ENCODE measurements at places on chromosomes 6 and 20.

DNA sequence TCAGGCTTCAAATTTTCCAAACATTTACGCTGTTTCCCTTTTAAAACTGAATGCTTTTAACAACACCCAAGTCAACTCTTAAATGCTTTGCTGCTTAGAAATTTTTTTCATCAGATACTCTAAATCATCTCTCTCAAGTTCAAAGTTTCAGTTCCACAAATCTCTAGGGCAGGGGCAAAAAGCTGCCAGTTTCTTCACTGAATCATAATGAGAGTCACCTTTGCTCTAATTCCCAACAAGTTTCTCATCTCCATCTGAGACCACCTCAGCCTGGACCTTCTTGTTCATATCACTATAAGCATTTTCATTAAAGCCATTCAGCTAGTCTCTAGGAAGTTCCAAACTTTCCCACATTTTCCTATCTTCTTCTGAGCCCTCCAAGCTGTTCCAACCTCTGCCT lies 69.1 kb downstream of the RNF217 start:
- DNase-seq, result no peak

DNA sequence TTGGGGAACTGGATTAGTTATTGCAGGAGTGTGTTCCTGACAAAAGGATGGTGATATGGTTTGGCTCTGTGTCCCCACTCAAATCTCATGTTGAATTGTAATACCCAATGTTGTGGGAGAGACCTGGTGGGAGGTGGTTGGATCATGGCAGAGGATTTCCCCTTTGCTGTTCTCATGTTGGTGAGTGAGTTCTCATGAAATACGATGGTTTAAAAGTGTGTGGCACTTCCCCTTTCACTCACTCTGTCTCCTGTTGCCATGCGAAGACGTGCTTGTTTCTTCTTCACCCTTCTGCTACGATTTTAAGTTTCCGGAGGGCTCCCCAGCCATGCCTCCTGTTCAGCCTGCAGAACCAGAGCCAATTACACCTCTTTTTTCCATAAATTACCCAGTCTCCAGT lies 16.2 kb upstream of the TREM1 start:
- DNase-seq, result no peak

GRCh38 chr6:134453792-134454510 lies 136.0 kb upstream of the SGK1 start:
- no peak for DNase-seq

DNA sequence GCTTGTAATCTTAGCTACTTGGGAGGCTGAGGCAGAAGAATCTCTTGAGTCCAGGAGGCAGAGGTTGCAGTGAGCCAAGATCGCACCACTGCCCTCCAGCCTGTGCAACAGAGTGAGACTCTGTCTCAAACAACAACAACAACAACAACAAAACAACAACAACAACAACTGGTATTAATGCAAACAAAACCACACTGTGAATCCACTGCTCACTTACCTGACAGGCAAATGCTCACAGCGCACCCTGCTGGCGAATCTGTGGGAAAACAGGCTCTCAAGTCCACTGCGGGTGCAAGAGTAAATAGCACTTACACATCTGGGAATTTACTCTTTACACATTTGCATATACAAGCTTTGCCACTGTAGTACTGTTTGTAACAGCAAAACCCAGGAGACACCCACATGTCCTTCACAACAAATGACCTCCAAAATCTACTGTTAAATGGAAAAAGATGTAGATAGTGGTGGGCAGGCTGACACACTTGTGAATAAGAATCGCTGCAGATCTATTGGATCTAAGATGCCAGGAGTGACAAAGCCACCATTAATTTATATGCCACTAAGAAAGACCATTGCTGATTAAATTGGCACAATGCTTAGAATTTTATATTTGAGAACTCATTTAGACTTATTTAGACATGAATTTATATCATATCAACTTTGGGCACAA lies 29.3 kb downstream of the NSFL1C start:
- DNase-seq, result peak; percentile 79

DNA sequence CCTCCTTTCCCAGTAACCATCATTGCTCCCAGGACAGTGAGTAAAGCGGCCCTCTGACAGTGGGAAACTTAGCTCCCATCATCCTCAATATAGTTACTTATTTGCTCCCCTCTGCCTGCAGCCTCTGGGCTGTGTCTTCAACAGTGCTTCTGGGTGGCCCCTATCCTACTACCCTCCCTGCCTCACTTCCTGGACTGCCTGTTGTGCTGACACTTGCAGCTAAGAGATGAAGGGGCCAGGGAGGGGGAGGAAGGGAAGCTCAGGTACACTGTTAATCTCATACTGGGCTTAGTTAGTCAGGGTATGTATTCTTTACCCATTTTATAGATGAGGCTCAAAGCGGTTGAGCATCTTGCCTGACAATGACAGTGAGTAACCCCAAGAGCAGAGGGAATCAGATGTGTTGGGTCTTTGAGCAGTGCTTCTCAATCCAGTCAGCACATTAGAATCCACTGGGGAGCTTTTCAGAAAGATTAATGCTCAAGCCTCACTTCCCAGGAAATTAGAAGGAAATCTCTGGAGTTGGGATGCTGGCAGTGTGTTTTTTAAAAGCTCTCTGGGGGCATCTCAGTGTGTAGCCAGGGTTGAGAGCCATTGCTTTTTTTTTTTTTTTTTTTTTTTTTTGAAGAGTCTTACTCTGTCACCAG lies 27.1 kb upstream of the KCNK5 start:
- DNase-seq, result no peak

GRCh38 chr6:147033267-147033666 lies 170.9 kb upstream of the STXBP5 start:
- peak; percentile 54 for DNase-seq

DNA sequence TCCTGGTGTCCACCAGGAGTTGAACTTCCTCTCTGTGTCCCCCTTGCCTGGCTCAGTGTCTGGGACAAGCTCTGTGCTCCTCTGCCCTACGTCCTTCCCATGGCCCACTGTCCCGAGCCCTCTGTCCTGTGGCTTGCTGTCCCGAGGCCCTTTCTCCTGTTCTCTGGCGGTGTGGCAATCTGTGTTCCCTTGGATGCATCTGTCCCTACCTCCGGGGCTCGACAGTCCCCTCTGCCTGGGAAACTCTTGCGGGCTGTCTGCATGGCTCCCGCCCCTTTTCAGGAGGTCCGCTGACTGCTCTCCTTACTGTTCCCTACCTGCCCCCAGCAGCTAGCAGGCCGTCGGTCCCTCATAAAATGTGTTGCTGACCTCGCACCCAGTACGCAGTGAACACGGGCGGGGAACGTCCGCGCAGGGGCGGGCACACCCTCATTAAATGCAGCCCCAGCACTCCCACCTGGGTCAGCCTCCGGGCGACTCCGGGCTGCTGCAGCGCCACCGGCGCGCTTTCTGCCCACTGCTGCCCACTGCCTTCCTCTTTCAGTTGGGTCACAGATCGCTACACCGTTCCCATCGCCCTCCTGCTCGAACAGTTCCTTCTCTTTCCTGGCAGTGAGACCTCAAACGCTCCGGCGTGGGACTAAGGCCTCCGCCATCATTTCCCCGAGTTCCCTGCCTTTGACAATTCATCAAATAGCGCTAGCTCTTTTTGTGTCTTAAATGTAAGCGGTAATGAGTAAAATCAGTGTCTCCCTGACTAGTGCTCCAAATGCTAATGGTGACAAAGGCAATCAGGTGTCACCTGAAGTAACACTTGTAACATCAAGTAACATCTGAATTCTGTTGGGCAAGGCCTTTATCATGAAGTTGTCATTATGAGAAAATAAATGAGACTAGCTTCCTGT lies 60.5 kb downstream of the RSPH3 start:
- DNase-seq, result no peak

GRCh38 chr6:71482742-71483141 lies 194.1 kb downstream of the OGFRL1 start:
- DNase-seq, result peak; percentile 47

DNA sequence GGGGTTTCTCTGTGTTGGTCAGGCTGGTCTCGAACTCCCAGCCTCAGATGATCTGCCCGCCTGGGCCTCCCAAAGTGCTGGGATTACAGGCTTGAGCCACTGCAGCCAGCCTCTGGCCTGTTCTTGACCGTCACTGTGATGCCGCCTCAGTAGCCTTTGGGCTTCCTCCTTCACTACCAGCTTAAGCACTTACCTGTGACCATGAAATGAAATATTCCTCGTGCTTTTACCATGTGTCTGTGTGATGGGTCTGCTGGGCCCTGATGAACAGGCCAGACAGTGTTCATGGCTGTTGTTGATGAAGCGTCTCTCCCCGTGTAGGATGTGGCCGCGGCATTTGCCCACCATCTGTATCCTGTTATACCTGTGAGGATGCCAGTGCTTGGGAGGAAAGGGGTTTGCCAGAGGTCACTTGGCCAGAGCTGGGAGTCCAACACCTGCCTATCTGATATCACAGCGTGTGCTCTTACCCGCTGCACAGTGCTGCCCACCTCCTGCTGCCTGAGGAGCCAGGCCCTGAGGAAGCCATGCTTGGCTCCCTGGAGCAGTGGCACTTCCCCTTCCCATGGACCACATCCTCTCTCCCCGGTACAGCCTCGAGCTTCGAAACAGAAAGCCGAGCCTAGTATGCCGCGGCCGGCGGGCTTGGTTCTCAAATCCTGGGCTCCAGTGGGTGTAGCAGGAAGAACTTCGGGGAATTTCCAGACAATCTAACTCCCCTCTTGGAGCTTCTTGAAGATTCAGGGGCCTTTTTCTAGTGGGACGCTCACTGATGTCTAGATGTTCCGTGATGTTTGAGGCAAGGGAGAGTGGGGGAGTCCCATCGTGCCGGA lies 167.9 kb downstream of the ZDHHC14 start:
- DNase-seq, result no peak

DNA sequence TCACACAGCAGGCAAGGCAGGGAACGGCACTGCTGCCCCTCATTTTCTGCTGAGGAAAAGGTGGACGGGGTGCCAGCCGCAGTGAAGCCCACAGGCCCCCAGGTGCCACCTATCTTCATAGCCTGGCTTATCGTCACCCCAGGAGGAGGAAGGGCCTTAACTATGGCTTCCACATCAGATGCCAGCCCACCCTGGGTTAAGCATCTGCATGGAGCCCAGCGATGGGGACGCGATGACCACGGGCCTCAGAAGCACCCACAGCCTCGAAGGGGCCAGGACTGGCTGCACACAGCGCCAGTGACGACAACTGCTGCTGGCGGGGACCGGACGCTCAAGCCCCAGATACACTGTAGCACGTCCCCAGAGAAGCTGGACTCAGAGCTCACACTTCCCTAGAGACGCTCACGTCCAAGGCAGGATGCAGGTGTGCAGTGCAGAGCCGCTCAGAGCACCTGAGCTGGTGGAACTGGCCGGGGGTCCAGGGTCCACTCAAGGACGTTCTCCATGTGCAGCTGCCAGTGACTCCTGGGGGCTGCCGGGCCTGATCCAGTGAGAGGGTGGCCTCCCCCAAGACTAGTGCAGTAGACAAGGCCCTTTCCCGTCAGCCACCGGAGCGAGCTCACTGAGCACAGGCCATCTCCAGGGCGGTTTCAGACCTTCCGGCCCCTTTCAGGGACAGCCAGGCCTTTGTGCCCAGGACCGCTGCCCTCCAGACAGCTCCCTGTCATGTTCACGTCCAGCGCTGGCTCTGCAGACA lies 83.0 kb downstream of the YTHDF1 start:
- DNase-seq, result no peak

DNA sequence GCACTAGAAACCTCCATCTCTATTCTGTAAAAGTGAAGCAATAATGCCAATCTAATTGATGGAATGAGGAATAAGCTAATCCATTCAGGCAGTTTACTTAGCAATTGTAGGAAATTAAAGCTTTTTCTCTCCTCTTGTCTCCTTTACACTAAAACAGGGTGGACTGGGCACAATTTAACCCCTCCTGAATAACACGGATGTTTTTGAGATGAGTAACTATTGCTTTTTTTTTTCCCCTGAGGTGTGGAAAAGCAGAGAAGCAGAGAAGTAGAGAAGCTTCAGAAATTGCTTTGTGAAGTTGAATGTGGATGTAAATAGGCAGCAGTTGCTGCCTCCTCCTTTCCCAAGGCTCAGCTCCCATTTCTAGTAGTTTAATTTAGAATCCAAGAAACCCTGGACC lies 40.0 kb upstream of the GCNT2 start:
- peak; percentile 42 for DNase-seq

GRCh38 chr6:128487055-128487454 lies 33.3 kb downstream of the PTPRK start:
- DNase-seq, result no peak

DNA sequence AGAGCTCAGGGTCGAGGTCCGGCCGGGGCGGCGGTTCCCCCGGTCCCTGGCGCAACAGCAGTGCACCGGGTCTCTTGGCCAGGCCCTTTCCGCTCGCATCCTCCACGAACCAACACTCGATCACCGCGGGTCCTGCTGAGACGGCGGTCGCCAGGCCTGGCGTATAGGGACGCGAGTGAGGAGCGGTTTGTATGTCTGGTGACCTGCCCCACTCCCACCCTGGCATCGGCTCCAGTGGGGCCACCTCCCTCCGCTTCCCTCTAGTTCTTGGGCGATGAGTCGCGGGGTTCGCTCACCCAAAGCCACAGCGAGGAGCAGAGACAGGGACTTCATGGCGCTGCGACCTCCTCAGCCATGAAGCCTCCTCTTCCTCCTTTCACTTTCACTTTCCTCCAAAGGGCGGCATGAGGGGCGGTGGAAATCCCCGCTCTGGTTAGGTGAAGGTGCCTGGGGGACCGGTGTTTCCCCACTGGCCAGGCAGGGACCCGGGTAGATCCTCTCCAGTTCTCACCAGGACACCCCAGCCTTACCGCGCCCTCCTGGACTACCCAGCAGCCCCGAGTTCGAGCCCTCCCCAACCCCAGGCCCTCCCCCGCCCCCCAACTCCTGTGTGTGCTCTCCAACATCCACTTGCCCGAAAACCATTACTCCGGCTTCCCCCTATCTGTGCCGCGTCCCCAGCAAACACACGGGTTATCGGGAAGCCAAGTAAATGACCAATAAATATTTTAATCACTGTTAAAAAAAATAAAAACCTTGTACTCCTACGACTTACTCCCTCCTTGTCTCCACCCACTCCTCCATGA lies at the start of gene TAPBP:
TAPBP (minus strand) TSS at position 370 of the 806 bp plus-strand sequence; CDS start at position 333, 37 bp downstream.
- DNase-seq, result peak; percentile 77

GRCh38 chr6:98292810-98293209 lies 541.6 kb upstream of the POU3F2 start:
- no peak for DNase-seq

GRCh38 chr6:98847779-98848538 lies 13.6 kb downstream of the POU3F2 start:
- no peak for DNase-seq

DNA sequence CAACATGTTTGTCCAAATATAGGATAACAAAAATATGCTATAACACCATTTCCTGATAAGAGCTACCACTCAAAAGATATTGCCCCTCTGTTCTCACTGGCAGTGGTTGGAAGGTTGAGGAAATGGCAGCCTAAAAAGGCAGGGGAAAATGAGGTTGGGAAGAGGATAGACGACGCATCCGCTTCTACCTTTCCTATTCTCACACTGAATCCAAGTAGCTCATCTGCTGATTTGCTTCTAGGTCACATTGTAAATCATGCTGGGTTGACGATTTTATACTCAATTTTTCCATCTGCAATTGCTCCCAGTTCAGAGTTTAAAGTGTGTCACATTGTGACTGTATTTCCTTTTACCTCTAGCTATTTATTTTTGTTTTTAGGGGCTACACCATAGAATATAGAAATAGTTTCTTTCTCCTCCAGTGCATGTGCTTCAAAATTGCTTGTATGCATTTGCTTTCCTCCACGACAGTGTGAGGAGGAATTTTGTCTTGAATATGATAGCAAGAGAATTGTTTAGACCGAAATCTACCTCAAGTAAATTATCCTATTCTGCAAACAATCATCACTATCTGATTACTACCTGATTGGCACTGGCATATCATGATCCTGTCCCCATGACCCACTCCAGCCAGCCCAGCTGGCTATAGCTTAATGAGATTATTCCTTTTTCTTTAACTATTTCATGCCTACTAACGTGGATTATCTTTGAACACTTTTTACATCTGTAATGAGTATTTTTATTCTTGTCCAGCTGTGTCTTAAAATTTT lies 179.6 kb upstream of the RAB32 start:
- no peak for DNase-seq

All from RPMI7951 (cell line).